Esophagus squamous epithelium (tissue), 5 donors: ENCODE measurements at places on chromosomes 3 and 15.
A peak's percentile ranks its signal among the peaks of the same experiment; 100 is the strongest.

GRCh38 chr3:144516026-144516425 lies 544.4 kb downstream of the DIPK2A start:
- no peak for DNase-seq

- no peak for DNase-seq
Measured at GRCh38 chr15:78345396-78346125, 5.4 kb downstream of the CRABP1 start.

- DNase-seq, result no peak
Measured at GRCh38 chr15:42194513-42194912, 13.6 kb downstream of the VPS39 start.

DNA sequence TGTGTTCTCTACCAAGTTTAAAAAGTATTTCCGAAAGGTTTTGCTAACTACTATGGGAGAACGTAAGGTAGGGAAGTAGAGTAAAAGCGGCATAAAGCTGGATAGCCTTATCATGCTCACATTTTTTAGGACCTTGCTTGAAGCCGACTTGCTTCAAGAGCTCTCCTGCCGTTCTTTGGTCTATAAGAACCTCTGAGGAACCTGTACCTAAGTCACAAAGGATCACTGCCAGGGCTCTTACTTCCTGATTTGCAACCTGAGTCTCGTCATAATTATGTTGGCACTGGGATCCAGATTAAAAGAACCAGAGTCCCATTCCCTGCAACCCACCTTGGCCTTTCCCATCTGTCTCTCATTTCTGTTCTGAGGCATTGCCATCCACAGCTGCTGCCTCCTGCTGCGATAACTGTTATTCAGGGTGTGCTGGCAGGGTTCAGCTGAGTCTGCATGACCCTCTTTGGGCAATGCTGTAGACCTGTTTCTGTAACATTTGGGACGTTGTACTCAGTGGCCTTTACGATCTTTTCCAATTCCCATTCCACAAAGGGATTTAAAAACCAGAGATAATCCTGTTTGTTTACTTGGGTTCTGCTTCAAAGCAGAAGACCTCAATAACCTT lies 131.0 kb upstream of the UMPS start:
- DNase-seq, result no peak

- no peak for DNase-seq
Measured at GRCh38 chr3:66898155-66898554, 100.0 kb upstream of the KBTBD8 start.

GRCh38 chr3:142444343-142444742 lies 3.5 kb downstream of the XRN1 start:
- DNase-seq, result no peak

DNA sequence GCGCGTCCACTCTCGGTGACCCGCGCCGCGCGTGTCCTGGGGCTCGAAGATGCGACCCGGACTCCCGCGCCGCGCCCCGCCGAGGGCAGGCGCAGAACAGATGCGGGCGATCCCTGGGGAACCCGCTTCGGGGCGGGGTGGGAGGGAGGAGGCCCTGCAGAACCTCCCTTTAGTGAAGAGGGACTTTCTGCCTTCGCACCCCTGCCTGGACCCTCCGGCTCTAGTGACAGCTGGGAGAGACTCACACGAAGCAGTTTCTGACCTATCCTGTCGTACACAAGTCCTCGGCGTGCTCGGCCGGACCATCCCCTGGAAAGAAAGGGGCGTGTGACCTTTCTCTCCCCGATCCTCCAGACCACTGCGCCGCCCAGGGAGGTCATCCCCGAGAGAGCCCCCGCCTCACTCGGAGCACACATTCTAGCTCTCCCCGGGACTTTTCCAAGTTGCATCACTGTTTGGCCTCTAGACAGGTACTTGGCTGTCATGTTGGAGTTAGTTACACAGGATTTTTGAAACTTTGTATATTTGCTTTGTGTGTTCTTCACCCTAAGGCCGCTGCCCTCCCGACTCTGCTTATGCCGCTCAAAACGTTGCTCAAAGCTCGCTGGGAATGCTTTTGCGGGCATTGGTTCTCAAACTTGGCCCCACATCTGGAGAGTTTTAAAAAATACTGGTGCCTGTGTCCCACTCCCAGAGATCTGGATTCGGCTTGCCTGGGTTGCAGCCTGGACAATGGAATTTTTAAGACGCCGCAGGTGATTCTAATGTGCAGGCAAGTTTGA lies 582 bp downstream of the CGNL1 start:
- no peak for DNase-seq

DNA sequence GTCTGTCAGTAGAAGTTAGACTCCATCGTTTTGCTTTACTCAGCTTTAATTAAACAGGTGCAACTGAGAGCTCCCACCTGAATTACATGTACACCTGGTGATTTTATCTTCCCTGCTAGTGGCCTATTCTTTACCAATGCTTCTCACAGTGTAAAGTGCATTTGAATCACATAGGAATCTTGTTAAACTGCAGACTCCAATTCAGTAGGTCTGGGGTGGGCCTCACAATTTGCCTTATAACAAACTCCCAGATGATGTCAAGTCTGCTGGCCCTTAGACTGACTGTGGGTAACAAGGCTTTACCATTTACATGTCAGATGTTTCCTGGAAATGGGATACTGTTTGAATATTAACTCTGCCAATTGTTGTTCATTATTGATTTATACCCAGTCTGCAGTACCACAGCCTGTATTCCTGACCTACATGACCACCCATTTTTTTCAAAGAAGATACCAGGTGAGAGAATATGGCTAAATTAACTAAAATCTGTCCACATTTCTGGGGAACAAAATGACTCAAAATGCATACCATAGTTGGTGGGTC lies 37.2 kb downstream of the CMSS1 start:
- DNase-seq, result no peak

- no peak for DNase-seq
Measured at GRCh38 chr3:27826448-27826847, 104.3 kb upstream of the EOMES start.

DNA sequence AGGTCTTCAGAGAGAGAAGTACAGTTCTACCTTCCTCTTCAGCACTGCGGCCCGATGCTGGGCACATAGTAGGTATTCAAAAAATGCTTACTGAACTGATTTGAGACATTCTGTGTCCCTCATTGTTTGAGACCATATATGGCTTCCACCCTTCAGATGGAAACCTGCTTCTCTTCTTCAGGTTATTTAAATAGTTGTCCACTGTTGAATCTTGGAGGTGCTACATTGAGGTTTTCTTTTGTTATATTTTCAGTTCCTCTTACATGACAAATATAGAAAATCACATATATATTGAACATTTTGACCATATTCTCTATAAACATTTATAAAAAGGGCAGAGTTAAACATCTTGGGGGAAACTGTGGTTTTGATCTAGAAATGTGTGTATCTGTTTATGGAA lies 200.2 kb upstream of the LRRC3B start:
- DNase-seq, result no peak

- DNase-seq, result no peak
Measured at GRCh38 chr15:75544359-75544758, 34.8 kb downstream of the PTPN9 start.

- DNase-seq, result no peak
Measured at GRCh38 chr3:144097163-144097562, 125.5 kb downstream of the DIPK2A start.

DNA sequence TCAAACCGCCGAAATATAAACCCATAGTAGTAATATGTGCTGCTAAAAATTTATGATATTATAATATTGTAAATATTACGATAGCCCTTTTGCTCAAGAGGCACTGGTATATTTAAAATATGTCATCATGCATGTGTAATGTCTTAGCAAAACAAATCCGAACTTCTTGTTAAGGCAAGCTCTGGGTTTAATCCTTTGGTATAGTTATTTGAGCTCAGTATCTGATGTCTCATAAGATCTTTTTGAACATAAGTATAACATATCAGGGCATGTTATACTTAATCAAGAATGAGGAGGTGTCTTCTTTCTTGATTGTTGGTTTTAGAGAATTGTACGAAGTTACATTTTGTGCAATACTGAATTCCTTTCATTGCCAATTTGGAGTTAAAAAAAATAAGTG lies 154.1 kb upstream of the CBLB start:
- no peak for DNase-seq

GRCh38 chr3:50275996-50276761 lies 2.7 kb upstream of the LSMEM2 start:
- no peak for DNase-seq

DNA sequence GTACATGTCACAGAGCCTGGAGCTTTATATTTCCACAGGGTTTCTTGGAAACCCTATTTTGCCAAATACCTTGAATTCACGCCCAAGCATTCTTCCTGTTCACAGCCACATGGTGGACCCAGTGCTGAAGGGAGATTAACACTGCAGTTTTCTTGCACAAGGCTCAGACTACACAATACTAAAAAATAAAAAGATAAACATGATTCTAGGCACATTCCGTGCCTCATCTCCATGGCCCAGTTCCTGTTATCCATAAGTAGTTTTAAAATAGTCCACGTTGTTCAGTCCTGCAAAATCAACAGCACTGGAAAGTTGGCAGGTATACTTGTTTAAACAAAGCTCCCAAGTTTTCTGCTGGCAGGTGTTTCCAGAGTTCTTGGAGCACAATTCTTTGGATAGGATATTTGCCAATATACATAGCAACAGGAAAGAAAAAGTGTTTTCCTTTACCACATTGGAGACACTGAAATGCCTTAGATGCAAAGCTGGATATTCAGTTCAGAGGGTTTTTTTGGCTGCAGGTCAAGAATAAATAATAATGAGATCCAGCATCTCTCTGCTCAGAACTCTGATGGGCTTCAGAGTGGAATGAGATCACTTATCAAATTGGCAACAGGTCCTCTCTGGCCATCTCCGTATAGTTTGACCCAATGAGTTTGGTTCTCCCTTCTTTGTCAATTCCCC lies 88.1 kb upstream of the TGFBR2 start:
- DNase-seq, result no peak

- DNase-seq, result no peak
Measured at GRCh38 chr3:45931496-45931895, 11.8 kb upstream of the CXCR6 start.

GRCh38 chr3:31610700-31611275 lies 78.1 kb downstream of the STT3B start:
- no peak for DNase-seq

- DNase-seq, result no peak
Measured at GRCh38 chr3:184283681-184284080, 7.9 kb downstream of the ECE2 start.

GRCh38 chr3:32712506-32713055 lies 27.6 kb downstream of the CNOT10 start:
- no peak for DNase-seq

GRCh38 chr3:150775001-150775599 lies 12.1 kb upstream of the SIAH2 start:
- no peak for DNase-seq

DNA sequence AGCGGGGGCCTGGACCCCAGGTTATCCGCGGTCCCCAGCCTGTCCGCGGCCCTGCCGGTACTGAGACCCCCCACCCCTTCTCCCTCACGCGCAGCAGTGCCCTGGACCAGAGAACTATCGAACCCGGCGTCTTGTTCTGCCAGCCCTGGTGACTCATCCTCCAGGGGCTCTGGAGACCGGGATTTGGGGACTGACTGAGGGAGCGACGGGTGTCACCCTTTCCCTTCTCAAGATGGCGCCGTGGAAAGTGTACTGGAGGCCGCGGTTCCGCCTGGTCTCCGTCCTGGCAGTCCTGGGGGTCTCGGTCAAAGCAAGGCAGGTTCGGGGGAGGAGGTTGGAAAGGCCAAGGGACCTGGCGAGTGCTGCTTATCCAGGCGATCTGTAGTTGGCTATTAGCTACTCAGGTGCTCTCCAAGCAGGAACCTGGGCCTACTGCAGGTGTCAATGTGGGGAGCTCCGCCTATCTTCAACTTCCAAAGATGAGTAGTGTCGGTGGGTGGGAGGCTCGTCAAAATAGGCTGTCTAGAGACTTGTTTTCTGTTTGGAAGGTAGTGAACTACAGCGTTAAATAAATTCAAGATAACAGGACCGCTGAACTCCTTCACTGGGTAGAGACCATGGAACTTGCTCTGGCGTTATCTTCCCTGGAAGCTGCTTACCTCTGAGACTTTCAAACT lies 790 bp downstream of the RAB5A start:
- peak; percentile 19 for DNase-seq

GRCh38 chr3:195113536-195114425 lies 157.2 kb downstream of the XXYLT1 start:
- DNase-seq, result no peak

- DNase-seq, result no peak
Measured at GRCh38 chr3:165800970-165801369, 36.3 kb downstream of the BCHE start.

DNA sequence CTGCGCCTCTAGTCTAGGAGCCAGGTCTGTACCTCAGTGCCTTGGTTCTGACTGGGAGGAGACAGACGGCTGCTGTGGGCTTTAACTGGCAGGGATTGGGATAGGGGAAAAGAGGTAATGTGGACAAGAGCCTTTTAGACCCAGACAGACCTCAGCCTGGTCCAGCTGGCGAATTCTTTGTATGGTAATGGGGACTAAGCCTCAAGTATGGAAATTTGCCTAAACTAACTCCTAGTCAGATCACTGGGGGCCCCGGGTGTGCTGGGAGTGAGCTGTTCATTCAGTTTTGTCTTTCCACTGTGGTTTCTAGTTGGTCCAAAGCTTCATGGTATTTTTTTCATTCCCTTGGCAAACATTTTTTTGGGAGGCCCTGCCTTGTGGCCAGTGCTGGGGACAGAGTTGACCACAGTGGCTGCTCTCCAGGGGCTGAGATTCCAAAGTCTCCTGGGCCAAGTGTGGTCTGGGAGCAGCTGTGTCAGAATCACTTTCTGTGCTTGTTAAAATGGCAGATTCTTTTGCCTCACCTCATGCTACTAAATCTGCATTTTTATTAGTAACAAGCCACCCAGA lies 261.4 kb upstream of the C2CD4B start:
- no peak for DNase-seq

- DNase-seq, result no peak
Measured at GRCh38 chr15:89768071-89768500, 8.0 kb upstream of the MESP2 start.

DNA sequence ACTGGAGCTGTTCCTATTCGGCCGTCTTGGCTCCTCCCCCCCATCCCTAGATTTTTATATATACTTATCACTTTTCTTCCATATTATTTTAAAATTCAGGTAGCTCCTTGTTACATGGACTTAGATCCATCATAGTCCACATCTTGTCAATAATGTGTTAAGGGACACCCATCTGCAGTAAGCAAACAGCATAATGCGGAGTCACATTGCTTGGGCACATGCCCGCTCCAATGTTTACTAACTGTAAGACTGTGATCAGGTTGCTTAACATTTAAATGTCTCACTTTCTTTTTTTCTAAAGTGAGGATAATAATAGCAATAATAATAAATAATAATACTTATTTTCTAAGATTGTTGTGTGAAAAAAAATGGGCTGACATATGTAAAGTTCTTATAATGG lies 303.2 kb upstream of the SOX14 start:
- DNase-seq, result no peak

GRCh38 chr3:48660800-48661400 lies 1.8 kb downstream of the CELSR3 start:
- DNase-seq, result no peak

DNA sequence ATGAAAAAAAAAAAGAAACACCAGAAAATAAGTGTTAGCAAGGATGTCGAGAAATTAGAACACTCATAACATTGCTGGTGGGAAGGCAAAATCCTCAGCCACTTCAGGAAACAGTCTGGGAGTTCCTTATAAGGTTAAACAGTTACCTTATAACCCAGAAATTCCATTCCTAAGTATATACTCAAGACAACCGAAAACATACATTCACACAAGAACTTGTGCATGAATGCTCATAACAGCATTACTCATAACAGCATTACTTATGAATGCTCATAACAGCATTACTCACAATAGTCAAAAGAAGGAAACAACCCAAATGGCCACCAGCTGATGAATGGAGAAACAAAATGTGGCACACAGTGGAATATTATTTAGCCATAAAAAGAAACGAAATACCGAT lies 34.8 kb upstream of the DCP1A start:
- no peak for DNase-seq

- DNase-seq, result no peak
Measured at GRCh38 chr15:50181201-50181968, 611 bp upstream of the SLC27A2 start.
